Stimulated activated CD8-positive, alpha-beta memory T cell treated with anti-CD3 and anti-CD28 coated beads, Interleukin-15, amount 100 ng/mL, for 4 hours (primary cell): ENCODE measurements at places on chromosomes 5 and 9.

DNA sequence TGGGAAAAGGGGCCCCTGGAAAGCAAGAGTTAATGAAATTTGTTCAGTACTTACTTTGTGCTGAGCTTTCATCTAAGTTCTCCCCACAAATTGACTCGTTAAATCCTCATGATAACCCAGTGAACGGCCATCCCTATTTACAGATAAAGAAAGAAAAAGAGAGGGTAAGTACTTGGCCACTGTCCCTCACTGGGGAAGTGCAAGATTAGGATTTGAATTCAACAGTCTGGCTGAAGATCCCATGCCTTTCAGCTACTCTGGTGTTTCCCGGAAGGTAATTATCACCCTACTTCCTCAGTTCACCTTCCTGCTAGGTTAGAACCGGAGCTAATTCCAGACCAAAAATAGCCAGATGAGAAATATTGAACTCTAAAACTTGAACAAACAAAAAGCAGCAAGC lies 269.2 kb upstream of the TLE4 start:
- DNase-seq = no peak

DNA sequence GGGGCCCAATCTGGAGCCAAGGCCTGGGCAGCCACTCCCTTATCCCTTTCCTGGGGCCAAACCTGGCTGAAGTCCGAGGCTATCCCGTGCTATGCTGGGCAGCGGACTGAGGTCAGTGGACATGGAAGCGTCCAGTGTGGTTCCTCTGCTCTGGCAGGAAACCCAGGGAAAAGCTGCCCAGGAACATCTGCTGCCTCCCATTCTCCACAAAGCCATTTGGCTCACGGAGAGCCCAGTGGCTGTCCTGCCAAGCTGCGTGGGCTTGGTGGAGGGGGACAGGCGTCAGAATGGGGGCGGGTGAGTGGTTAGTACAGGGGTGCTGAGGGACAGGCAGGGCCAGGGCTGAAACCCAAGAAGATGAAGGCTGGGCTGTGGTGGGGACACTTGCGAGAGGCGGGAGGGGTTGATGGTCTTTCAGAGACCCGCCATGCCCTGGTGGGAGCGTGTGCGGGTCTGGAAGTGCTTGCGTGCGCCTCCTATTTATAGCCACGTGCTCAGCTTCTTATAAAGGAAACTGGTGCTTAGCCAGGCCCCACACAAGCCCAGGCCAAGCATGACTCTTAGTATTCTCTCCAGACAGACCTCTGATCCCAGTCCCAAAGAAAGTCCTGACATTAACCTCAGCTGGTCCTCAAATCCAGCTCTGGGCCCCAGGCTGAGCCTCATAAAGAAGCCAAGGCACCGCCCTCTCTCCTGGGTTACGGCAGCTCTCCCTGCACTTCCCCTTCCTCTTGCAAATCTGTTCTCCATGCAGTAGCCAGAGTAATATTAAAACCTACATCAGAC lies 9.4 kb upstream of the SLC6A7 start:
- DNase-seq = no peak

DNA sequence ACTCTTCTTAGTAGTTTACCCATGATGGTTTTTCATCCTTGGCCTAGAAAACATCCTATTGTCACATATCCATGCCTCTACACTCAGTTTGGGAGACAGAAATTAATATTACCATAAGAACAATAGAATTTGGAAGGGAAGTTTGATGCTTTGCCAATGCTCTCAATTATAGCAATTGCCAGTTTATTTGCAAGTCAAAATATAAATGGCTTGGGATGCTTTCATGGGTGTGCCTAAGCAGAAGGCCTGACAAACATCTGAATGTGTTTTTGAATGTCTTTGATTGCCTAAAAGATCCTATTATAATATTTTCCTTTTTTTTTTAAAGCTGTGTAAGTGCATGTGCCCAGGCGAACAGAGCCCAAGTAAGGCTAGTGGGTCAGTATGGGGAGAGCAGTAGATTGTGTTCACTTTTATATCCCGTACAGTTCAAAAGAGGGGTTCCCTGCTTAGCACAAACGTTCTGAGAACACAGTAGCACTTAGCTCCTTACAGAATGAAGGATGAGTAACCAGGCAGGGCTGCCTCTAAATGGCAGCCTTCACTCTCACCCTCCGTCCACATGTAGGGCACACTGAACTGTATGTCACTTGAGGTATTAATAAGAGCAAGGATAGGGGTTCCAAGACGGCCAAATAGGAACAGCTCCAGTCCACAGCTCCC lies 56.0 kb upstream of the AGXT2 start:
- DNase-seq = no peak

DNA sequence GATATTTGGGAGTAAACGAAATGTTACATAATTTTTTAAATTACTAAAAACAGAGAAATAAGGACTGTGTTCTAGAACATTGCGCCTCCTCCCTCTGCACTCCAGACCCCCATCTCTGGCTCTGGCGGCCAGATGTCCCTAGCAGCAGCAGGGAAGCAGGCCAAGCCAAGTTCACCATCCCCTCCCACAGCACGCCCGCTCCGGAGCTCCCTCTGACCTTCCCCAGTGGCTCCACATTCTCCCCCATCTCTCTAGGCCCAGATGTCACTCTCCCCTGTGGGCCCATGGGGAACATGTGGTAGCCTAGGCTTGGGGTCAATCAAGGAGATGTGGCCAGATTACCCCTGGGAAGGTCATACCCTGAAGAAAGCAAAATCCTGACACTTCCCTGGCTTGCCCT lies 6.3 kb upstream of the WNK2 start:
- DNase-seq = no peak

- DNase-seq = no peak
Observed at GRCh38 chr9:130138171-130138653, 34.0 kb upstream of the NCS1 start.
